Retinal pigment epithelial cell (primary cell): ENCODE measurements at places on chromosomes 1 and 21.

DNA sequence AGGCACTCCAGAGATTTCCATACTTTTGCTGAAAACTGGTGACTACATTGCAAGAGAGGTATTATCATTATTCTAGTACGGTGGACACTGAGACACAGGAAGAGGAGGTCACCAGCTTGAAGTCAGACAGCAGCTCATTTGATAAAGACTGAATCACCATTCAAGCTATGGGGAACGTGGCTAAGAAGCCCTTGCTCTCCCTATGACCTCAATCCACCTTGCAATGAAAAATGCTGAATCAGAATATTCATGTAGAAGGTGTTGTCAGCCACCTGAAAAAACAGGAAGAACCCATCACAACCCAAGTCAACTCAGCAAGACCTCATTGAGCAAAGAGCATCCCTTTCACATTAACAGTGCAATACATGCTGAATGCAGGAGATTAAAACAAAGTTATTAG lies 59.0 kb upstream of the FGGY start:
- no peak for DNase-seq

GRCh38 chr1:162230096-162230495 lies 146.6 kb downstream of the SPATA46 start:
- no peak for DNase-seq

DNA sequence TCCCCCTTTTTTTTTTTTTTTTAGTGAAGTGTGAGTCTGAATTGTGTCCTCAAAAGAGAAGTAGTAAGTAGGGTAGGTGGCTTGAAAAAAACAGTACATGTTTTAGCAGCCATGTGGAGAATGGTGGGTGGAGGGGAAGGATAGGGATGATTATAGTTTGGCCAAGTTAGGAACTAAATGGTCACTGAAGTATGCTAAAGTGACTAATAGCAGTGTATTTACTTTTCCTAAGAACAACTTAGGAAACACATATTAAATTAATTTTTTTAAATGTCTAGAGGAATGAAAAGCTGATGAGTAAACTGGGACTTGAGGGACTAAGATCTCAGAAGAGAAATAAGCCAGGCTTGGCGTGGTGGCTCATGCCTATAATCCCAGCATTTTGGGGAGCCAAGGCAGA lies 55.5 kb downstream of the PLA2G4A start:
- DNase-seq: no peak

DNA sequence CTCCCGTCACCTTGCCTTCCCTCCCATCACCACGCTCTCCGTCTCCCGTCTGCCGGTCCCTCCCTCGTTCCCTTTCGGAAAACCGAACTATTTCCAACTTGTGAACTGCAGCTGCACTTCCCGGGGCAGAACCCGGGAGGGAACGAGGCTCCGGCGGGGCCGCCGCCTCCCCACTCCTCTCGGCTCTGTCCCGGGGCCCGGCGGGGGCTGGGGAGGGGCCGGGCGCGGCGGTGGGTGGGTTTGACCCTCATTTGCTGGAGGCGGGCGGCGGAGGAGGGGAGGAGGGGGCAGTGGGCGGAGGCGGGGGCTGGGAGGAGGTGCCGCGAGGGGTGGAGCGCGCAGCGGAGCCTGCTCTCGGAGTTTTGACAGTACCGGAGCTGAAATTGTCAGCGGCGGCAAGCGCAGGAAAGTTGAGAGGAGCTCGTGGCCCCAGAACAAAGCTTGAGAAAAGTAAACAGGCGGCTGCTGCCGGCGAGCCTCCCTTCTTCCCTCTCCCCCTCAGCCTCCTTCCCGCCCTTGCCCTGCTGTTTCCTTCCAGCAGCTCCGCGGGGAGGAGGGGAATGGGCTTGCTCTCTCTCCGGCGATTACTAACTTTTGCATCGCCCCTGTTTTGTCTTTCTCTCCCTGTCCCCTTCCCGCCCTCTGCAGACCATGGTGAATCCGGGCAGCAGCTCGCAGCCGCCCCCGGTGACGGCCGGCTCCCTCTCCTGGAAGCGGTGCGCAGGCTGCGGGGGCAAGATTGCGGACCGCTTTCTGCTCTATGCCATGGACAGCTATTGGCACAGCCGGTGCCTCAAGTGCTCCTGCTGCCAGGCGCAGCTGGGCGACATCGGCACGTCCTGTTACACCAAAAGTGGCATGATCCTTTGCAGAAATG lies 2.9 kb downstream of the LMO4 start:
- DNase-seq: no peak

- no peak for DNase-seq
These were observed 4.6 kb upstream of the NBPF1 start for GRCh38 chr1:16617778-16618580.

DNA sequence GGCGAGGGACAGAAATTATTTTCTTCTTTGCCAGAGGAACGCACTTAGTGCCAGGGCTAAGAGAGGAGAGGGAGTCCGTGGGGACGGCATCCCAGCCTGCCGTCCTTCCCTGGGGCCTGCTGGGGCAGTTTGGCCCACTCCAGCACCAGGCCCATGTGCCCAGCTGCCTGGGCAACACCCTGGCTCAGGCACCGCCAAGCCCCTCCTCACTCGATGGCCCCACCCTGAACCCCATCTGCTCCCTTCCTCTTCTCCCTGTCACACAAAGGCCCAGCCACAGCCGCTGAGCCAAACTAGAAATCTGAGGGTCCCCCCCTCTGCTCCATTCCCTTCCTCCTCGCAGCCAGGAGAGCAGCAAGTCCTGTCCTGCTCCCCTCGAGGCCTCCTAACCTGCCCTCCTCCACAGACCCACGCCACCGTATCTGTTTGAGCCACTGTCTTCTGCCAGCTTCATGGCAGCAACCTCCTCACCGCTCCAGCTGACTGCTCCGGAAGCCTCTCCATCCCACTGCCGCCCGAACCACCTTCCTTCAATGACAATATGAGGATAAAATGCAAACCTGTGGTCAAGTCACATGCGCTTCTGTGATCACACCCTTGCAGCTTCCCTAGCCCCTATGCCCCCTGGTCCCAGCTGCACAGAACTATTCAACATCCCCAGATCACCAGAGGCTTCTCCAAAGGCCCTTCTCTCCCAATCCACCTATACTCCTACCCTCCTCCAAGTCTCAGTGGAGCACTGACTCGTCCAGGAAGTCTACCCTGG lies 8.4 kb upstream of the TNNI1 start:
- no peak for DNase-seq

- DNase-seq: no peak
These were observed 235.1 kb downstream of the RRAGC start for GRCh38 chr1:38624336-38625039.

GRCh38 chr1:165877940-165878556 lies 50.6 kb downstream of the UCK2 start:
- no peak for DNase-seq

DNA sequence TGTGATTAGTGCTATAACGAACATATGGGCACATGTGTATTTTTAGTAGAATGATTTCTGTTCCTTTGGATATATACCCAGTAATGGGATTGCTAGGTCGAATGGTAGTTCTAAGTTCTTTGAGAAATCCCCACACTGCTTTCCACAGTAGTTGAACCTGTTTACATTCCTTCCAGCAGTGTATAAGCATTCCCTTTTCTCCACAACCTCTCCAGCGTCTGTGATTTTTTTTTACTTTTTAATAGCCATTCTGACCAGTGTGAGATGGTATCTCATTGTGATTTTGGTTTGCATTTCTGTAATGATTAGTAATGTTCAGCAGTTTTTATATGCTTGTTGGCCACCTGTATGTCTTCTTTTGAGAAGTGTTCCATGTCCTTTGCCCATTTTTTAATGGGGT lies 81.8 kb upstream of the SLC44A3 start:
- DNase-seq: no peak

- no peak for DNase-seq
These were observed 30.3 kb downstream of the PTPRC start for GRCh38 chr1:198669023-198669698.

- DNase-seq: no peak
These were observed 35.0 kb upstream of the GPR153 start for GRCh38 chr1:6295910-6296309.
